Right cardiac atrium (tissue), 5 donors: ENCODE measurements at places on chromosomes 6 and 20. TPM values are rescaled to one million over a fixed set of nuclear protein-coding genes. Genes with fewer than 3 reads are reported as not detected.

GRCh38 chr6:45105170-45105820 lies 222.8 kb upstream of the RUNX2 start:
- DNase-seq: no peak

GRCh38 chr6:42217519-42218367 lies at the start of gene MRPS10:
Gene MRPS10 (minus strand): TSS chr6:42217861. CDS start chr6:42217849, 12 bp downstream.
- DNase-seq: peak; percentile 91

DNA sequence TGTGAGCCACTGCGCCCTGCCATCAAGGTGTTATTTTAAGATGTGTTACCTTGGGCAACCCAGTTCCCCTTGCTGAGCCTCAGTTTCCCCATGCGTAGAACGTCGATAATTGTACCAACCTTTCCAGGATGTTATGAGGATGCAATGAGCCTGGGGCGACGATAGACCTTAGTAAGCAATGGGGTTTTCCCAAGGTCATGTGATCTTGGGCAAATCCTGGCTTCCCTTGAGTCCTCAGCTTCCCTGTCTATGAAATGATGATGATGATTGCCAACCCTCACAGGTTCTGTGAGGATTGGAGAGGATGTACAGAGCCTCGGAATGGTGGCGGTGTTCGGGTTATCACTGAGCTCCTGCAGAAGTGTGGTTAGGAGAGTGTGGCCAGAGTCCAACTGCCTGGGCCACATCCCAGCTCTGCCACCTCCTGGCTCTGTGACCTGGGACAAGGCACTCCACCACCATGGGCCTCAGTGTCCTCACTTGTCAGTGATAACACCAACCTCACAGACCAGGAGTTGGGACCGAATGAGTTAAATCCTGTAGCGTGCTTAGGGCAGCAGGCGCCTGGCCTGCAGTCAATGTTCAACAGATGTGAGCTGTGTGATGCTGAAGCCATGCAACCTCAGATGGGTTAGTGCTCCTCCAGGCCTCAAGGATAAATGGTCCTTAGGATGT lies 23.4 kb downstream of the SIRPA start:
- DNase-seq: no peak

GRCh38 chr20:43442282-43442880 lies 15.3 kb upstream of the SRSF6 start:
- no peak for DNase-seq

The NR2E1 gene
- not detected for polyA plus RNA-seq

GRCh38 chr6:25017932-25018567 lies 82.3 kb upstream of the RIPOR2 start:
- DNase-seq: peak; percentile 50

DNA sequence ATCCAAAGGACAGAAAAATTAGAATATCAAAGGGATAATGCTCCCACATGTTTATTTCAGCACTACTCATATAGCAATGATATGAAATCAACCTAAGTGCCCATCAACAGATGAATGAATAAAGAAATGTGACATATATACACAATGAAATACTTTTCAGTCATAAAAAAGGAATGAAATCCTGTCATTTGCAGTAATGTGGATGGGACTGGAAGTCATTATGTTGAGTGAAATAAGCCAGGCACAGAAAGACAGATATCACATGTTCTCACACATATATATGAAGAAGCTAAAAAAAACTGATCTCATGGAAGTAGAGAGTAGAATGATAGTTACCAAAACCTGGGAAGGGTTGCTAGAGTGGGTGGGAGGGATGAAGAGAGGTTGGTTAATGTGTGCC lies 135.7 kb downstream of the IBTK start:
- no peak for DNase-seq

DNA sequence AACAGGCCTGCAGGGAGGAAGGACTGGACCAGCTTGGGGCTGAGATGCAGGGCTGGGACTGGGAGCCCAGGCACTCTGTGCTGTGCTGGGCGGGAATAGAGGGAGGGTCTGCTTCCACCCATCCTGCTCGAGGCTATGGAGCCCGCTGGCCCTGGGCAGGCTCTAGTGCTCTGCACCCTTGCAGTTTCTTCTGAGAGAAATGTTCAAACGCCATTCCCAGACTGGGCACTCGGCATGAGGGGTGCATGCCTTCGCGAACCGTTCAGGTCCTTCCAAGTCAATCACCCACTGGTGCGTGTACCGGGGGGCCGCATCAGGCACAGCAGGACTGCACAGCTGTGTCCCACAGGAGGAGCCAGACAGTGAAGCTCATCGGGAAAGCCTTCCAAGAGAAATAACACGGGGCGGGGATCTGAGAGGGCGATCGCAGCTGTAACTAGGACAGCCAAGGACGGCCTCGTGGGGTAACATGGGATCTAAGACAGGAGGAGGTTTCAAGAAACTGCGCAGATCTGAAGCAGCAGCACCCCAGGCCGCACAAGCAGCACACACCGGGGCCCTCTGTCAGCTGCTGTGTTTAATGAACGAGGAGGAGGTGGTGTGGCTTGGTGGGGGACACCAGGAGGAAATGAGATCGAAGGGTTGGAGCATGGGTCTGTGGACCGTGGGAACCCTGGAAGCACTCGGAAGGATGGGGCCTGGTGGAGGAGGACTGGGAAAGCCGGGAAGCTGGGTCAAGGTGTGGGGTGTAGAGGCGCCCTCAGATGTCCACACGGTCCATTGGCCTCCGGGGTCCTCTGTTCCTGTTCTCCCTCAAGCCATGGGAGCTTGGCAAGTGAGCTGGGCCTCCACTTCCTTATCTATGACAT lies 26.1 kb upstream of the PYGB start:
- DNase-seq: peak; percentile 27

- peak; percentile 61 for DNase-seq
These were observed 7.4 kb downstream of the CALHM5 start for GRCh38 chr6:116518621-116519368.
